ENCODE measurements at places on chromosomes 3 and 15. TPM values are rescaled to one million over a fixed set of nuclear protein-coding genes. Genes with fewer than 3 reads are reported as not detected.

CTXN2 gene
- polyA plus RNA-seq = not detected

TRH gene
- polyA plus RNA-seq = 0.44 TPM

AP4E1 gene
- polyA plus RNA-seq = 8.6 TPM

SOX14 gene
- not detected for polyA plus RNA-seq

CPLX3 gene
- not detected for polyA plus RNA-seq

ADAMTSL3 gene
- polyA plus RNA-seq = 3.2 TPM

FANCD2OS gene
- polyA plus RNA-seq = 0.47 TPM

SEC22A gene
- 24.3 TPM for polyA plus RNA-seq

KCNMB2 gene
- polyA plus RNA-seq = 27.8 TPM

SERPINI2 gene
- polyA plus RNA-seq = 0.95 TPM

RHOA gene
- 481 TPM for polyA plus RNA-seq

All from renal cortex interstitium (tissue), 15 donors.